Aorta (tissue), 5 donors: ENCODE measurements at places on chromosomes 11 and 22. TPM values are rescaled to one million over a fixed set of nuclear protein-coding genes. Genes with fewer than 3 reads are reported as not detected.

DNA sequence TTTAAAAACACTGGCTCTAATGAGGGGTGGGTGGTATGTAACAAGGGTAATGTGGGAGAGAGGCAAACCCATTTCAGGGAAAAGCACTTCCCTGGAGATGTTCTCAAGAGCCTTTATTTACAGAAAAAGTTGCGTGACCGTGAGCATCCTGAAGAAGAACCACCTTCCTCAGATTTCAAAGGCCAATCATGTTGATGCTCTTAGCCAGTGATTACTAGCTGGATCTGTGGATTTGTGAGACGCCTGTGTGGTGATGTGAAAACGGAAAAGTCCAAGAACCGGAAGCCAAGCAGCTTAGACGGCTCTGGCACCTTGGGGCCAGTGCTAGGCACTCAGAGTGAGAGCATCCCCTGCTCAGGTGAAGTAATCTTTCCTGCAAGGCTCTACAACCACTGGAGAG lies 12.6 kb upstream of the UBASH3B start:
- H3K4me1 ChIP-seq, result no peaks in the 10 kb centered on the region
- H3K36me3 ChIP-seq, result no peaks in the 10 kb centered on the region
- H3K27me3 ChIP-seq, result no peaks in the 10 kb centered on the region
- no peak overlapping the region for H3K4me3 ChIP-seq
- no peak overlapping the region for H3K27ac ChIP-seq

GRCh38 chr22:46363611-46364321 lies 28.3 kb downstream of the TRMU start:
- no peak for DNase-seq
- H3K27me3 ChIP-seq, result no peaks in the 10 kb centered on the region
- H3K36me3 ChIP-seq, result no peaks in the 10 kb centered on the region

DNA sequence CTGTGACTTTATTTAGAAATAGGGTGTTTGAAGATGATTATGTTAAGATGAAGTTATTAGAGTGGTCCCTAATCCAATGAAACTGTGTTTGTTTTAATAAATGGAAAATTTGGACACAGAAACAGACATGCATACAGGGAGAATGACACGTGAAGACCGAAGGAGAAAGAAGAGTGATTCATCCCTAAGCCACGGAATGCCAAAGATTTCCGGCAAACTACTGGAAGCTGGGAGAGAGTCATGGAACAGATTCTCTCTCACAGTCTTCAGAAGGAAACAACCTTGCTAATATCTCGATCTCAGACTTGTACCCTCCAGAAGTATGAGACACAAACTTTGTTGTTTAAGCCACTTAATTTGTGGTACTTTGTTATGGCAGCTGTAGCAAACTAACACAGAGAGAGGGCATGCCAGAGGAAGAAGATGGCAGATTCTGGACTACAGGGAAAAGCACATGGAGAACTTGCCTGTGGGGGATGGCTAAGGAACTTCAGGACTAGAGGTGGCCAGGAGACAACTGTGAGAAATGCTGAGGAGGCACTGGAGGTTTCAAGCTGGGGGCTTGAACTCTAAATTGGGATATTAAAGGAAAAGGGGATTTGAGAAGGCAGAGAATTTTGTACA lies 733.5 kb upstream of the CCDC90B start:
- H3K36me3 ChIP-seq, result no peaks in the 10 kb centered on the region
- H3K4me1 ChIP-seq, result no peaks in the 10 kb centered on the region
- H3K4me3 ChIP-seq, result no peak overlapping the region
- no peak overlapping the region for H3K27ac ChIP-seq
- no peaks in the 10 kb centered on the region for H3K27me3 ChIP-seq

DNA sequence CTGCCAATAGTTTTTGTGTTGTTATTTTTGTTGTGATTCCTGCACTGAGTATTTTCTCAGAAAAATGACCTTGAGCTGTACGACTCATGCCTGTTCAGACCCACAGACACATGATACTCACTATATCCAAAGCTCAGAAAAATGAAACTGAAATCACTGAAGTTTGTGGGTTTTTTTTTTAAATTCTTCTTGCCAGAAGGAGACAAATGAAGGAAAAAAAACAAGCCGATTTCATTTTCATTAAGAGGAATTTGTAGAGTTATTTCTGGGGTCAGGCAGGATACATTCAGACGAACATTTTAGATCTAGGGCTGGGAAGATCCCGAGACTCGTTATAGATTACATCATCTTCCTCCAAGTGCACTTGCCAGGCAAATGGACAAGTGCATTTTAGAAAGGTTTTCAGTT lies 60.4 kb downstream of the BMAL1 start:
- no peaks in the 10 kb centered on the region for H3K36me3 ChIP-seq
- no peak overlapping the region for H3K27ac ChIP-seq
- no peaks in the 10 kb centered on the region for H3K27me3 ChIP-seq

GRCh38 chr22:49305214-49305965 lies 522.3 kb downstream of the BRD1 start:
- peak; percentile 90 for DNase-seq
- H3K4me3 ChIP-seq, result no peak overlapping the region
- H3K27ac ChIP-seq, result no peak overlapping the region
- no peaks in the 10 kb centered on the region for H3K36me3 ChIP-seq
- H3K27me3 ChIP-seq, result no peaks in the 10 kb centered on the region

The OR52N5 gene
- not detected for polyA plus RNA-seq
